GM23248 (cell line): ENCODE measurements at places on chromosomes 5 and 9.

DNA sequence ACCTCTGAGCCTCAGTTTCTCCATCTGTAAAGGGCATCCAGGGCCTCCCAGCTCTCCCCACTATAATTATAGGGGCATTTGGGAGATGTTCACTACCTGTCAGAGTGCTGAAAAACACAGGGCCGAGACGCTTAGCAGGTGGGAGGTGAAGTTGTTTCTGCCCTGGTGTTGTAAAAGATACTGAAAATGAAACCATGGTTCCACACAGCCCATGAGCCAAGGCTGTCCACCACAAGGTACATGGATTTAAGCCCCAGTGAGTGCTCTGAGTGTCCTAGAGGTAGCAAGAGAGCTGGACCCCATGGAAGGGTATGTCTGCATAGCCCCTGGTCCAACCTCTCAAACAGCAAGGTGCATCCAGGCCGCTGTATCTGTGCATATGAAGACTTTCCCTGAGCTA is 137.5 kb downstream of the C5orf15 start:
- H3K36me3 ChIP-seq: no peaks in the 10 kb centered on the region
- no peak overlapping the region for H3K4me3 ChIP-seq
- H3K27me3 ChIP-seq: peaks cover 13% of the 10 kb centered on the region
- peaks cover 9% of the 10 kb centered on the region for H3K4me1 ChIP-seq
- no peak for DNase-seq

DNA sequence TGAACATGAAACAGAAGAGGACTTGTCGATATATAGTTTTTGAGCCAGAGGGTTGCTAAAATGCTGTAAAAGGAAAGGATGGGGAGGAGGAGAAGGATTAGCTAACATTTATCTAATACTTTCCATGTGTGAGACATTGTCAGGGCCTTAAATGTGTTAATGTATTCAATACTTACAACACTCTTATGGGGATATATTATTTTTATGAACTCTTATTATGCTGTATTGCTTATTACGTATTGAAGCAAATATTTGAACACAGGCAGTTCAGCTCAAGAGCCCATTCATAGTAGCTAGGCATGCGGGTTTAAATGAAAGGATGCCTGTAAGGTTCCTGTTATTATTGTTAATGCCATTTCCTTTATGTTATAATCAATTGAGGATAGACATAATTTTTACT is 391.5 kb downstream of the CCDC171 start:
- H3K27ac ChIP-seq: no peak overlapping the region
- no peaks in the 10 kb centered on the region for H3K27me3 ChIP-seq
- H3K4me3 ChIP-seq: no peak overlapping the region
- DNase-seq: no peak
- H3K4me1 ChIP-seq: no peaks in the 10 kb centered on the region

- H3K27ac ChIP-seq: 0 out of 2 replicates have a peak overlapping the region, but pooled peaks have one; percentile 10
- no peaks in the 10 kb centered on the region for H3K36me3 ChIP-seq
- peaks cover 11% of the 10 kb centered on the region for H3K4me1 ChIP-seq
- no peaks in the 10 kb centered on the region for H3K27me3 ChIP-seq
- H3K4me3 ChIP-seq: no peak overlapping the region
These were observed 167.7 kb downstream of the CCDC192 start for GRCh38 chr5:127870914-127871313.

DNA sequence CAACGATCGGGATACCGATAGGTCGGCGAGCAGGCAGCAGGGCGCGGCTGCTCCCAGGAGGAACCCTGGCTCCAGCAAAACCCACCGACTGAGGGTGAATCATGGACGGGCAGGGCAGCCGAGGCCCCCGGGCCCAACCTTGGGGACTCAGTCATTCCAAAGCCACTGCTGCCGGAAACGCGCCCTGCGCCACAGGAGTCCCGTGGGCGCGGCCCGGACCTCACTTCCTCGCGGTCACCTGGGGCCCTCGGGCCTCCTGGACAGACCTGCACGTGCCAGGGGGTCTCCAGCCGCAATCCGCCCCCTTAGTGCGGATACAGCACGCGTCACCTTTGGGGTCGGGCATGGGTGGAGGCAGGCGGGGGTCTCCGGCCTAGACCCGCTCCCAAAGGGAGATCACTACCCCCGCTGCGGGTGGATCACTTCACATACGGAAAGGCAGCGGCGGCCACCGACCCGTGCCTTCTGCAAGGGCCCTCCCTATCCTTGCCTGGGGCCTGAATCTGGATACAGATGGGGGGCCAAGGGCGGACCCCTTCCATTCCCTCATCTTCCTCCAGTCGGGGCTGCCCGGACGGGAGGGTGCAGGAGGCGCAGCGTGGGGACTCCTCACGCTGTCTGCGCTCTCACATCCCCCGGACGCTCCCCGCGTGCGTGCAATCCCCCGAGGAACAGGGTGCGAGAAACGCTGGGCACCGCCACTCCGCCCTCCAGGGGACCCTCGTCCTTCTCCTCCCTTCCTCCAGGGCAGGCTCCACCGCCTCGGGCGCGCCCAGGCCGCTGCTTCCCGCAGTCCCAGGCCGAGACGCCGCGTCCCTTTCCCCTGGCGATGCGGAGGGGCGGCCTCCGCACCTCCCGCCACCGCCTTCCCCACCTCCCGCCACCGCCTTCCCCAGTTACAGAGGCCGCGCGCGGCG is 586 bp downstream of the TXN start:
- H3K27me3 ChIP-seq: no peaks in the 10 kb centered on the region
- peak overlapping the region; percentile 87 for H3K4me3 ChIP-seq
- peaks cover 5% of the 10 kb centered on the region for H3K36me3 ChIP-seq
- H3K27ac ChIP-seq: peak overlapping the region; percentile 96
- DNase-seq: peak; percentile 85

GRCh38 chr5:113246361-113246870 is 188.4 kb downstream of the TSSK1B start:
- DNase-seq: peak; percentile 67
- no peaks in the 10 kb centered on the region for H3K27me3 ChIP-seq
- peak overlapping the region; percentile 62 for H3K4me3 ChIP-seq
- peak overlapping the region; percentile 90 for H3K27ac ChIP-seq
- H3K4me1 ChIP-seq: peaks cover 40% of the 10 kb centered on the region

DNA sequence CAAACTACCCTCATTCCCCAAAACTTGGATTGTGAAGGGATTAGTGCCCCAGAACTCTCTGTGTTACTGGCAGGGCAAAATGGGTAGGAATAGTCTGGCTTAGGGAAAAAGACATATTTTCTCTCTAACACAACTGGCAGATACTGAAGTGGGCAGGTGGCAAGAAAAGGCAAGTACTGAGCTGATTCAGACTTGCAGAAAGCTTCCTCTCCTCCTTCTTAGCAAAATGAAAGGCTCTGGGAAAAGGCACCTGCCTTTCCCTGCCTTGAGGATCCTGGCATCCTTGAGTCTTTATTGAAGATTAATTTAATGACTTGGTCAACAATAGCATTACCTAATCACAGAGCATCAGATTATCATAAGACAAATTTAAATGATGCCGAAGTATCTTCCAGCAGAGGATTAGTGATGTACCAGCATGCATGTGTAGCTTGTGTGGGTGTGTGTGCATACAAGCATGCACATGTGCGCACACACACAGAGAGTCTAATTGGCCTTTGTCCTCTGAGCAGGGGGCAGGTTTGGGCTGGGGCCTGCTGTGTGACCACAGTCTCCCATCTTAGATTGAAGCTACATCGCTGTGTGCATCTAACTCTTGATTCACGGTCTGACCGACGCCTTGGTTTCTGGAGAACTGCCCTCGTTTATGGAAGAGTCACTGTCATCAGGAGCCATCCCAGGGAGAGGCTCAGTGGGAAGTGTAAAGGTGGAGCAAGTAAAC is 294.8 kb downstream of the AOPEP start:
- DNase-seq: no peak
- no peak overlapping the region for H3K4me3 ChIP-seq
- peaks cover 93% of the 10 kb centered on the region for H3K4me1 ChIP-seq
- no peaks in the 10 kb centered on the region for H3K27me3 ChIP-seq
- peaks cover 57% of the 10 kb centered on the region for H3K36me3 ChIP-seq

DNA sequence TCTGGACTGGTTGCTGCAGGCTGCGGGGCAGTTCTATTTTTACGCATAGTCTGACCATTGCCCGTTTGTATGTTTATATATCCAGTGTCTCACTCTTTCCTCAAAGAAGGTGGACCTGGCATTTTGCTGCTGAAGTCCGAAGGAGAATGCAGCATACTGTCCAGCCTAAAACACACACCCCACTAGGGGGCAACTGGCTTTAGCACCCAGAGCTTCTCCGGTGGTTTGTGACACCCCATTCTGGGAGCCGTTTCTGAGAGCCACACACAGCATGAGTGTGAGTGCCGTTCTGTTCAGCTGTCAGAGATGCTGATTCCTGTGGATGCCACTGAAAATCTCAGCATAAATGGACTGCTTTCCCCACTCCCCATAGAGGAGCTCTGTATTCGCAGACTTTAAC is 290.5 kb upstream of the TAS2R1 start:
- H3K36me3 ChIP-seq: no peaks in the 10 kb centered on the region
- no peaks in the 10 kb centered on the region for H3K27me3 ChIP-seq
- no peak overlapping the region for H3K27ac ChIP-seq
- no peak for DNase-seq
- H3K4me3 ChIP-seq: no peak overlapping the region

GRCh38 chr5:68187268-68188055 is 28.1 kb upstream of the PIK3R1 start:
- no peaks in the 10 kb centered on the region for H3K27me3 ChIP-seq
- no peaks in the 10 kb centered on the region for H3K4me1 ChIP-seq
- no peak for DNase-seq
- H3K36me3 ChIP-seq: no peaks in the 10 kb centered on the region

GRCh38 chr9:98706651-98707165 is 2.0 kb downstream of the GABBR2 start:
- peak overlapping the region; percentile 78 for H3K4me3 ChIP-seq
- H3K27me3 ChIP-seq: 0 out of 2 replicates have a peak, but pooled peaks cover 8% of the 10 kb centered on the region
- DNase-seq: peak; percentile 75
- no peaks in the 10 kb centered on the region for H3K36me3 ChIP-seq
- H3K27ac ChIP-seq: peak overlapping the region; percentile 40
- H3K4me1 ChIP-seq: peaks cover 12% of the 10 kb centered on the region; the same call in 1 of the 2 replicates

DNA sequence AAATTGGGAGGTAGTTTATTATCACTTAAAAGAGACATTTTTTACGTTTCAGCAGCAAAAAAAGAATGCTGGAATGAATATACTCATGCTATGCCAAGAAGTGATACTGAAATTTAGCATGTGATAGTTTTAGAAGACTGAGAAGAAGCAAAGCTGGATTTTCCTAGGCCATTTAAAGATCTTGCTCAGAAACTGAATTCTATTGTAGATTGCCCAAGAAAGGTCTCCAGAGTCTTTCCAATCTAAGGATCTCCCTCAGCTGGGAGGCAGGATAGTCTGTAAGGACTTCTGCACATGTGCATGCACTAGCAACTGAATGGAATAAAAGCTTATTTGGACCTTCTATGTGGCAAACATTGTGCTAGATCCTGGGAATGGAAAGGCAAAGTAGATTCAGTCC is 334.5 kb downstream of the DTWD2 start:
- no peak overlapping the region for H3K4me3 ChIP-seq
- no peaks in the 10 kb centered on the region for H3K27me3 ChIP-seq
- H3K27ac ChIP-seq: no peak overlapping the region
